Activated effector memory CD4-positive, alpha-beta T cell treated with Interleukin-2 at 50 U/mL for 16 hours (primary cell): ENCODE measurements at places on chromosomes 3 and 15.

DNA sequence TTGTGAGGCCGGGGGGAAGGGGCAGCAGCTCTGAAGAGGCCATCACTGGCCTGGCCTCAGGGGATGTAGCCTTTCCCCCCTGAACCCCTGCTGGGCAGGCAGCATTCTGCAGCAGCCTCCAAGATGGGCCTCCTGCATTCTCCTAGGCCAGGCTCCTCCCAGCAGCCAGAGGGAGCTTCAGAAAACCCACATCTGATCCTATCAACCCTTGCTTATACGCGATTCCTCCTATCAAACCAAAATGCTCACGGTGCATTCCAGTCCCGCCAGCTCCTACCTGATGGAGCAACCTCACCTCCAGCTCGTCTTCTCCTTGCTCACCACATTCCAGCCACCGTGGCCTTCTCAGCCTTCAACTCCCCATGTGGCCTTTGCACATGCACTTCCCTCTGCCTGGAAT lies 85.7 kb downstream of the MEGF11 start:
- DNase-seq = no peak

DNA sequence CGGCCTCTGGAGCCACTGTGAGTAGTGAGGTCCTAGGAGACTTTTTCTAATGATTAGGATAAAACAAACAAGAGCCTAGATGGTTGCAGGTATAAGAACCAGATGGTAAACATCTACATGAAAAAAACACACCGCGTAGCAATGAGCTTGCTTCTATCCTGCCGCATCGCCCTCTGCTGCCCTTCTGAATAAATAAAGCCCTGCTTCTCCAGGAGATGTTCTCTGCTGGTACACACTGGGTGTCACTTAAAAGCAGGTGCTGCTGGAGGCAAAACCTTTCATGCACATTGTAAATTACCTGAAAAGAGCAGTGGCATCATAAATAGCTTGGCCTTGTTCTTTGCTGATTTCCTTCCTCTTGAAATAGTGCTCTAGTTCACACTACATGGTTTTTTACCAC lies 164.4 kb upstream of the TOPAZ1 start:
- DNase-seq = no peak

- no peak for DNase-seq
These were observed 93.4 kb downstream of the CHCHD4 start for GRCh38 chr3:14031271-14031670.

DNA sequence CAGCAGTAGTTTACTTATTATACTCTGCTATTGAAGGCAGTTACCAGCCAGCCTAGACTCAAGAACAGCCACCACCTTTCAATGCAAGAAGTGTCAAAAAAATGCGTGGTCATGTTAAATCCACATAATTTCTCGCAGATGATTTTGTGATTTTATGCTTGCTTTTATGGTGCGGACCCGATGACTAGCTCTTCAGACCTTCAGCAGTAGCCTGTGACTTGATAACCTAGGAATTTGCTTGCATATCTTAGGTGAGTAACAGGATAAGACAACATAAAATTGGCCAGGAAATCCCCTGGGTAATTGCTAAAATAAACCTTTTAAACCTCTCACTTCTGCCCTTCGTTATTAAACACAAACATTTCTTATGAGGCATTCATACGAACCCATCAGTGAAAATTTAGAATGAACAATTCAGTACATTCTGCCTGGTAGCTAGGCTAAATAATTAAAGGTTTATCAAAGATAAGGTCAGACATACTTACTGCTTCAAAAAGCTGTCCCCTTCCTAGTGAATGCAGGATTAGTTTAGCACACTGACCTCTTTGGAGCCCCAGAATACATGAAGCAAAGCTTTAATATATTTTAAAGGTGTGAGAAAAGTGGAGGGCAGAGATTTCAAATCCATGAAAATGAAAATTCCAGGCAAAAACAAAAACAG lies 798.8 kb downstream of the OTOL1 start:
- no peak for DNase-seq

DNA sequence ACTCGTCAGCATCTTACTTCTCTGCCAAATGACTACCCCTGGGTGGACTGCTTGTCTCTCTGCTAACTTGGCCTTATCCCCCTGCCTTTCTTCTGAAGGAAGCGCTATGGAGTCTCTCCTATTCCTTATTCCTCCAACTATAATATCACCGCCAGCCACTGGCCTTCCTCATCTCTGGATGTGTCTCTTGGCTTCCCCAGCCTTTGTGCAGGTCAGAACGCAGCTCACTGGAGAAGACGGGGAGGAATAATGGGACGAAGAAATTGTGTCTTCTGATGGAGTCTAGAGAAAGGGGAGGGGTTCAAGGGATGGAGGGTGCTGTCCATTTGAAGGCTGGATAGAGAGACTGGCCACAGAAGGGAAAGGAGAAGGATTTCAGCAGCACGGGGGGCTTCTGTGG lies 16.9 kb downstream of the ITGA11 start:
- DNase-seq = no peak

GRCh38 chr3:30112411-30112810 lies 494.0 kb upstream of the TGFBR2 start:
- no peak for DNase-seq
